ENCODE measurements at places on chromosomes 1 and 21.
A peak's percentile ranks its signal among the peaks of the same experiment; 100 is the strongest.

DNA sequence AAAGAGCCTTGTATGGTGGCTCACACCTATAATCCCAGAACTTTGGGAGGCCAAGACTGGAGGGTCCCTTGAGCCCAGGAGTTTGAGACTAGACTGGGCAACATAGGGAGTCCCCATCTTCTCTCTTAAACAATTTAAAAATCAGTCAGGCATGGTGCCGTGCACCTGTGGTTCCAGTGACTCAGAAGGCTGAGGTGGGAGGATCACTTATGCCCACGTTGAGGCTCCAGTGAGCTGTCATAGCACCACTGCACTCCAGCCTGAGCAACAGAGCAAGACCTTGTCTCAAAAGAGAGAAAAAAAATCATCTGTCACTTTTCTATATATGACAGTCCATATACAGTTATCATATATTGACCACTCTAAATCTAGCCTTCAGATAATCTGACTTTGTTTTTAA is 658.3 kb downstream of the LTN1 start:
- DNase-seq, result no peak

GRCh38 chr21:46322351-46323226 is 1.1 kb downstream of the C21orf58 start:
- no peak for DNase-seq

- DNase-seq, result no peak
Measured at GRCh38 chr1:43073490-43074230, 98.4 kb downstream of the EBNA1BP2 start.

GRCh38 chr1:154936555-154937084 is at the start of gene PMVK:
TSS of gene PMVK (minus strand) at chr1:154936719. CDS start at chr1:154936685, 34 bp downstream.
- DNase-seq, result peak; percentile 87

GRCh38 chr1:114455102-114455785 is 55.8 kb downstream of the TRIM33 start:
- no peak for DNase-seq

DNA sequence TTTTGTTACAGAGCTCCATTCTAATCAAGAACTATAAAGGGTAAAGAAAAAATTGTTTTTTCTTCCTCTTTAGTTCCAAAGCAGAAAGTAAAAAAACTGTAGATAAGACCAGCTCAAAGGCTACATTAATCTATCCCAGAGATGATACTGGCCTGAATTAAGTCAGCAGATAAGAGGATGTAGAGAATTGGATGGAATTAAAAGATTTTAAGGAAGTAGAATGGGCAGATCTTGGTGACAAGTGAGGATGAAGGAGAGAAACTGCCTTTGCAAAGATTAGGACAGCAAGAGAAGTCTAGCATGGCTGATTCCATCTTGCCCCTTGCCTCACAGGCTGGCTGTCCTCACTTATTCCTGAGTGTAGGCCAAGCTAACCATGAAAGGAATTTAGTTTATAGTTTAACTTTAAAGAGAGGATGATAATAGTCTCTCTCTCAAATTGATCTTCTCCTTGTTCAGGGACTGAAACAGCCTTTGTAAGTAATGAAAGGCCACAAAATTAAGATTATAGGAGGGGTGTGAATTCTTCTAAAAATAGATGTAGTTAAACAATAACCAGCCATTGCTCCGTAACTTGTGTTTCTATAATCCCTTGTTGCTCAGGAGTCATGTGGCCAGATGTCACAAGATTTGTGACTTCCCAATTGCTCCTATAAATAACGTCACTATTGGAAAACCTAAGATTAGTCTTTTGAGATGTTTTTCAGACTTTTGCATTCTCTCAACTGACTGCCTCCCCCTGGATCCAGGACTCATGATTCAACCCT is 265.0 kb upstream of the USP24 start:
- DNase-seq, result no peak

- no peak for DNase-seq
Measured at GRCh38 chr1:17465228-17465627, 25.8 kb upstream of the RCC2 start.

DNA sequence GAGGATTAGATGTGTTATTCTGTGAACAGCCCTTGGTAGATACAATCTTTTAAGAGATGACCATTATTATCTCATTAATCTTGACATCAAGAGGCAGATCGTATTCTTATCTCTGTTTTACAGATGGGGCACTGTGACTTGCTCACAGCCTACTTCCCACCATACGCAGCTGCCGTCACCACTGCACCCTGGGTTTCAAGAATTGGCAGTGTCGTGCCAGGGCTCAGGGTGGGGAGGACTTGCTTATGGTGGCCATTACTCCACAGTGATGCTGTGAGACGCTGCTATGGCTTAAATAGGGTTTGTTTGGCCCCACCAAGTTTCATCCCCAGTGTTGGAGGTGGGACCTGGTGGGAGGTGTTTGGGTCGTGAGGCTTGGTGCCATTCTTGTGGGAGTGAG is 45.4 kb upstream of the ZC3H12A start:
- no peak for DNase-seq

DNA sequence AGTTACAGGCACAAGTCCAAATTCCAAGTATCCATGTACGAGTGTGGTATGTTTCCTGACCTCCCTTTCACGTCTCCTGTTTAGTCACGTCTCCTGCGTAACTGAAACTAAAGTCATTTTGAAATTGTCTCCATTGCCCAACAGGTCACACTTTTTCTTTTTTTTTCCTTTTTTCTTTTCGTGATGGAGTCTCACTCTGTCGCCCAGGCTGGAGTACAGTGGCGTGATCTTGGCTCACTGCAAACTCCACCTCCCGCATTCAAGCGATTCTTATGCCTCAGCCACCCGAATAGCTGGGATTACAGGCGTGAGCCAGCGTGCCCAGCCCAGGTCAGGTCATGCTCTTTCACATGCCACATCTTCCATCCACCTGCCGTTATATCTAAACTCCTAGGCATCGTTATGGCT is 38.2 kb downstream of the L1TD1 start:
- DNase-seq, result no peak

DNA sequence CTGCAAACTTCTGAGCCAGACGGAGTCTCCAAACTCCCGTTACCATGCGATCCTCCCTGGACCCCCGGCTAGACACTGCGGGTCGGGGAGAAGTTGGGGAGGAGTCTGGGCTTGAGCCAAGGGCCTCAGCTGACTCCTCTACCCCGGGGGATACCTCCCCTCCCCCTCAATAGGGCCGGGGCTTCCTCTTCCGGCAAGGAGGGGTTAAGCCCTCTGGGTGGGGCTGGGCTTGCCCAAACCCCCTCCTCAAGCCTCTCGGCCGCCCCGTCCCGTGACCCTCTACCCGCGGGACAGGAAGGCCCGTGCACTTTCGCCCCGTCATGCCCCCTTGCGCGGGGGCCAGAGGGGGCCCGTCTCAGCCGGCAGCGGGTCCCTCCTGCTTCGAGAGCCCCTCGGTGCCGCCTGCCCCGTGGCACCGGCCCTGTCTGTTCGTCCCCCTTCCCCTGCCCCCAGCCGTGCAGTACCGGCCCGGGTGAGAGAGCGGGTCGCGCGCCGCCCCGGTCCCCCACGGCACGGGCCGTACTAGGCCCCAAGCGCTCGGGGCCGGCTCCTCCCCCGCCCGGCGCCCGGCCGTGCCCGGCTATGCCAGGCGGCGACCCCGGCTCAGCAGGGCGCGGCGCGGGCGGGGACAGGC is 652 bp downstream of the ARL8A start:
- DNase-seq, result no peak

DNA sequence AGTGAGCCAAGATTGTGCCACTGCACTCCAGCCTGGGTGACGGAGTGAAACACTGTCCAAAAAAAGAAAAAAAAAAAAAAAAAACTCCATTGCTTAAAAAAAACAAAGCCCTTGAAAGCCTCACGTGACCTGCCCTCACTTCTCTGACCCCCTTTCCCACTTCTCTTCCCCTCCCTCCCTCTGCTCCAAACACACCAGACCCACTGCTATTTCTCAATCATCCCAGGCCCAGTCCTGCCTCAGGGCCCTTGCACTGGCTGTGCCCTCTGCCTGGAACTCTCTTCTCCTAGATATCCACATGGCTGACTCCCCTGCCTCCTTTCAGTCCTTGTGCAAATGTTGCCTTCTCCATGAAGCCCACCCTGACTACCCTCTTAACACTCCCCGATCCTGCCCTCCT is 45.4 kb upstream of the TARDBP start:
- DNase-seq, result no peak

DNA sequence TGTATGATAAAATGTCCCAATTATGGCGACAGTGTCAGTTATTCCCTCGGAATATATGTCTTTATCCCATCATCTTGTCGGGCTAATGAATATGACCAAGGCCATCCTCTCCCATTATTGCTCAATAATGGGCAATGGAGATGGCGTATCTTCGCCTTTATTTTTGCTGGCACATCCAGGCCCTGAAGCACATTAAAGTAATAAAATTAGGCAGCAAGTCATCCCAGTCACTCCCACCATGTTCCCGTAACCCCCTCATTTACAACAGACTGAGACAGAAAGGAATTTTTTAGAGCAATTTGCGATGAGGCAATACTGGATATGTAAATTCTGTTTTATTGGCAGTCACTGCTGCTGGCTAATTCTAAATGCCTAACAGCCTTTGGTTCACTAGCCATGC is 35.3 kb downstream of the CLIC6 start:
- no peak for DNase-seq

DNA sequence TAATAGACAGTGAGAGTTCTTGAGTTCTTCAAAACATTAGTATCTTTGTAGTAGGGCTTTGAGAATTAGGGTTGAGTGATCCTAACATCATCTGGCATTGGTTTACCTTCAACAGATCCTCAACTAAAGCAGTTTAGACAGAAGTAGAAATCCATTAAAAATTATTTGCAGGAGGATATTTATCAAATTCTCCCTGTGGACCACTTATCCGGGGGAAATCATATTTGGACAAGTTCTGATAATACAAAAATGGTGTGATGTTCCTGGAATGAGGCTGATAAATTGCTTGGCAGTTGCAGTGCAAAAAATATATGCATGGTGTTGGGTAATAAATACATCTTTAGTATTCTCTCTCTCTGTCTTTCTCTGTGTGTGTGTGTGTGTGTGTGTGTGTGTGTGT is 115.1 kb upstream of the CHODL start:
- no peak for DNase-seq

DNA sequence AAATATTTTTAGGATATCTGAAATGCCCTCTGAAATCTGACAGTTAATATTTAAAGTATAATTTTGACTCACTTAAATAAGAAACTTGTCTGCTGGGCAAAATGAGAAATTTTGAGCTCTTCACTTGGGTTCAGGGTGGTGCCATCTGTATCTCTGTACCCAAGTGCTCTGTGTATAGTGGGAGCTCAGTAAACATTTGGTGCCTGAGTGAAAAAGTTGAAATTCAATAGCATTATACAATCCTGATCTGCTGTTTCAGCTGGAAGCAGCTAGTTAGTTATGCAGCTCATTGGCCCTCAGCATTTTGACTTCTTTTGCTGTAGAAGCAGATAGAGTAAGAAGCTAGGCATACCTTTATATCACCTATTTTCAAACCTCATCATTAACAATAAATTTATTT is 73.3 kb downstream of the RPE65 start:
- no peak for DNase-seq

DNA sequence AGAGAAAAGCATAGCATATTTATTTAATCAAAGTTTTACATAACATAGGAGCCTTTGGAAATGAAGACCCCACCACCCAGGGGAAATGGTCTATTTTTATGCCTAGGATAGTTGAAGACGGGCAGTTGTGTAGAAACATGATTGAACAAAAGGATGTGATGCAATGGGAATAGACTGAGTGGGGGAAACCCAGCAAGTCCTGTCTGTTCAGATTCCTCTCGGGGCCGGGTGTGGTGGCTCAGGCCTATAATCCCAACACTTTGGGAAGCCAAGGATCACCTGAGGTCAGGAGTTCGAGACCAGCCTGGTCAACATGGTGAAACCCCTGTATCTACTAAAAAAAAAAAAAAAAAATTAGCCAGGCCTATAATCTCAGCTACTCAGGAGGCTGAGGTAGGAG is 298.3 kb downstream of the MATN1 start:
- DNase-seq, result no peak

- DNase-seq, result no peak
Measured at GRCh38 chr1:244012202-244012601, 38.9 kb upstream of the ZBTB18 start.

- DNase-seq, result no peak
Measured at GRCh38 chr1:54795841-54796468, 5.2 kb downstream of the TTC22 start.

DNA sequence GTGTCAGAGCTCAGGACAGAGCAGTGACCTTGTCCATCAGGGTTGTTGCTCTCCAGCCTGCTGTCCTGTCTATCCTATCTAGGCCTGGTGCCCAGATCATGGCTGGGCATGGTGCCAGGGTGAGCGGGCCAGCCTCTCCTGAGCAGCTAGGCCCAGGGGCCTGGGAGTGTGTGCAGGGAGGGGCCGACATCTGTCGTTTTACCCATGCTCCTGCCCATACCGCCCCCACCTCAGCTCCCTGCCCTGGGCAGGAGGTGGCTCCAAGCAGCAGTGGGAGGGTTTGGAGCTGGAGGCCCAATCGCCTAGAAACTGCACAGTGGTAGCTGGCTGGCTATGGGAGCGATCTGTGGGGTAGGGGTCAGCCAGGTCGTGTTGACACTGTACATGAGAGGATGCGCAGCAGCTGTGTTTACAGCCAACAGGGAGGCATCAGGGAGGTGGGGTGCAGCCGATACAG is 6.5 kb downstream of the INSRR start:
- peak; percentile 92 for DNase-seq

- DNase-seq, result no peak
Measured at GRCh38 chr21:14685568-14685967, 139.5 kb upstream of the SAMSN1 start.

DNA sequence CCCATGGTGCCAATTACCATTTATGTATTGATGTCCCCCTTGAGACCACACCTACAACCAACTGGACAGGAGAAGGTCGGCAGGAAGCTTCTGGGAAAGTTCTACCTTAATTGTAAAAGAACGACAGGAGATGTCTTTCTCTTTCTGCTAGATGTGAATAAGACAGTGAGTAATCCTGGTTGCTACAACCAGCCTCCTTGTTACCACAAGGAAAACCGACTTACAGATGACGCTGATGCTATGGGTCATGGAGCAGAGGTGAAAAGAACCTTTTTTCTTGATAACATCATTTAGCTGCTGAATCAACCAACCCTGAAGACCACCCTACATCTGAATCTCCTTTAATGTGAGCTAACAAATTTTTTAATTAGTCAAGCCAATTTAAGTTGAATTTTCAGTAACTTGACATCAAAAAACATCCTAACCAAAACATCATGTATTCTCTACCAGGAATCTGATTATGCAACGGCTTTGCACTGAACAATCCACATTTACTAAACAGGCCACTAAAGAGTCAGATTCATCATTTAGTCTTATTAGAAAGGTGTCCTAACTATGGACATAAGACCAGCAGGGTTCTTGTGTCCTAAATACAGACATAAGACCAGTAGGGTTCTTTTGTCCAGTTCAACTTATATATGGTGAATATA is 23.0 kb downstream of the RGS2 start:
- no peak for DNase-seq

- DNase-seq, result no peak
Measured at GRCh38 chr1:45012639-45013278, 705 bp downstream of the UROD start.

Data from brain pericyte (primary cell).